ENCODE measurements at places on chromosomes 4 and X.

GRCh38 chr4:25271866-25272265 is 38.0 kb downstream of the PI4K2B start:
- H3K36me3 ChIP-seq: no peaks in the 10 kb centered on the region
- no peak for DNase-seq
- no peaks in the 10 kb centered on the region for H3K27me3 ChIP-seq
- H3K27ac ChIP-seq: no peak overlapping the region

DNA sequence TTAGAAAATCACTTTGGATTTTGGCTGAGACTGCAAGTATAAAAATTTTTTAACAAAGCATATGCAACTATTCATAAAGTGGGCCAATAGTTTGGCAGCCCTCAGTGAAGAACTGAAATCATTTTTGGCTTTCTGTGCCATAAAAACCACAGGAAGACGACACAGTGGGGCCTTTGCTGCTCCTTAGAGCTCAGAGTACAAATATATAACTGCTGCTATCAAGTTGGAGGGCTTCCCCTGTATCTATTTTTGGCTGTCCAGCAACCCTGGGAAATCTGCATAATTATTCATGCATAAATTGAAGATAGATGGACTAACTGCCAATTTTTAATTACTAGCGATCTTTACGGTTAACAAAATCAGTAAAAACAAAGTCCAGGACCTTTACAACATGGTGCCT is 51.5 kb upstream of the FTHL17 start:
- H3K27ac ChIP-seq: no peak overlapping the region
- no peaks in the 10 kb centered on the region for H3K27me3 ChIP-seq
- H3K4me1 ChIP-seq: no peaks in the 10 kb centered on the region
- no peak for DNase-seq
- H3K36me3 ChIP-seq: no peaks in the 10 kb centered on the region

DNA sequence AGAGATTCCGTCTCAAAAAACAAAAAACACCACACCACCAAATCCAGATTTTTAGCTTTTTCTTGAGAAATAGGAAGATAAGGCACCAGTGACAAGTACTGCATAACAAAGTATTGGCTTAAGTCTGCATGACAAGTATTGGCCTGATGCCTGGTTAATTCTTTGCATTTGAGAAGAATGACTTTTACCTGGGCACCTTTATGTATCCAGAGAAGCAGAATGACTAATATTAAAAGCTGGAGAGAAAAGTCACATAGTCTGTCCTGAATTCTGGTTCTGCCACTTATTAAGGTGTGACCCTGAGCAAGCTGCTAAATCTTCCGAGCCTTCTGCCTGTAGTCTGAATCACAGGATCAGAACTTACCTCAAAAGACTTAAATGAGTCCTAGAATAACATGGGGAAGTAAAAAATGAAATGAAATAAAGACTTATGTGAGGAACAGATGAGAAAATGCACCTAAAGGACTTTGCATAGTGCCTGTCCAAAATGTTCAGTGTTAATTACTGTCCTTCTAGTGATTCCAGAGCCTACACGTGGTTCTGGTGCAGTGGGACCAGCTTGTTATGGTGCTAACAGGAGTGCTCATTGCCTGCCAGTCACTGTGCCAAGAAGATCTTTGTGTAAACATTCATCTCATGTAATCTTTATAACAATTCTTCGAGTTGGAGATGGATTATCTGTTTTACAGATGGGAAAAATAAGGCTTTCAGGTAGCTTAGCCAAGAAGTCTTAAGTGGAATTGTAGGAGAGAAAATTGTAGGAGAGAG is 31.6 kb downstream of the UGDH start:
- no peak for DNase-seq
- H3K27me3 ChIP-seq: no peaks in the 10 kb centered on the region
- no peaks in the 10 kb centered on the region for H3K4me1 ChIP-seq
- H3K36me3 ChIP-seq: peaks cover 4% of the 10 kb centered on the region
- no peak overlapping the region for H3K27ac ChIP-seq

DNA sequence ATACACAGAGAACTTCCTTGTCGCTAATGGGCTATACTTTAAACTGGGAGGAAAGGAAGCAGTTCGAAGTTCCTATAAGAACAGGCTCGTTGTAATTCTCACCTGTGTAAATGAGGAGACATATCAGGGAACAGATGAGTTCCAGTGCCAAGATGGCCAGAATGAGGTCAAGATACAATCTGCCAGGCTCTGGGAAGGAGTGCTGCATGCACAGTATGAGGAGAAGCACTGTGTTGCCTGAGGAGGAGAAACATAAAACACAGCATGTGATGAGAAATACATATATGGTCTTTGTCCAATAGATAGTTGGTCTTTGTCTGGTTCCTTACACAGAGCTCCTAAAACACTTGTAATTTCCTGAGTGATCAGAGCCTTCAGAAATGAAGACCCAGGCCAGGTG is 24.3 kb downstream of the TMEM192 start:
- H3K36me3 ChIP-seq: peaks cover 13% of the 10 kb centered on the region
- no peaks in the 10 kb centered on the region for H3K4me1 ChIP-seq
- H3K4me3 ChIP-seq: no peak overlapping the region
- H3K27ac ChIP-seq: no peak overlapping the region

DNA sequence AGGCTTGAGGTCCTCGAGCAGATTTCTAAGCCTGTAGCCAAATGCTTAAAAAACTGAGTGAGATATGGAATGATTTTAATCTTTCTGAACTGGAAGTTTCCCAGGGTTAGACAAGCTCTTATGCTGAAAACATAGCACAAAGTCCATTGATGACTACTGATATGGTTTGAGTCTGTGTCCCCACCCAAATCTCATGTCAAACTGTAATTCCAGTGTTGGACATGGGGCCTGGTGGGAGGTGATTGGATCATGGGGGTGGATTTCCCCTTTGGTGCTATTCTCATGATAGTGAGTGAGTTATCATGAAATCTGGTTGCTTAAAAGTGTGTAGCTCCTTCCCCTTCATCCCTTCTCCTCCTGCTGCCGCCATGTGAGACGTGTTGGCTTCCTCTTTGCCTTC is 454.9 kb downstream of the SPRY1 start:
- H3K4me3 ChIP-seq: no peak overlapping the region
- H3K36me3 ChIP-seq: no peaks in the 10 kb centered on the region
- peaks cover under 1% of the 10 kb centered on the region for H3K4me1 ChIP-seq
- H3K27ac ChIP-seq: no peak overlapping the region

- no peak overlapping the region for H3K27ac ChIP-seq
- H3K4me1 ChIP-seq: no peaks in the 10 kb centered on the region
- peaks cover 5% of the 10 kb centered on the region for H3K27me3 ChIP-seq
- no peak overlapping the region for H3K4me3 ChIP-seq
- H3K36me3 ChIP-seq: no peaks in the 10 kb centered on the region
- DNase-seq: no peak
These were observed 15.5 kb upstream of the DCTD start for GRCh38 chr4:182932651-182933050.

DNA sequence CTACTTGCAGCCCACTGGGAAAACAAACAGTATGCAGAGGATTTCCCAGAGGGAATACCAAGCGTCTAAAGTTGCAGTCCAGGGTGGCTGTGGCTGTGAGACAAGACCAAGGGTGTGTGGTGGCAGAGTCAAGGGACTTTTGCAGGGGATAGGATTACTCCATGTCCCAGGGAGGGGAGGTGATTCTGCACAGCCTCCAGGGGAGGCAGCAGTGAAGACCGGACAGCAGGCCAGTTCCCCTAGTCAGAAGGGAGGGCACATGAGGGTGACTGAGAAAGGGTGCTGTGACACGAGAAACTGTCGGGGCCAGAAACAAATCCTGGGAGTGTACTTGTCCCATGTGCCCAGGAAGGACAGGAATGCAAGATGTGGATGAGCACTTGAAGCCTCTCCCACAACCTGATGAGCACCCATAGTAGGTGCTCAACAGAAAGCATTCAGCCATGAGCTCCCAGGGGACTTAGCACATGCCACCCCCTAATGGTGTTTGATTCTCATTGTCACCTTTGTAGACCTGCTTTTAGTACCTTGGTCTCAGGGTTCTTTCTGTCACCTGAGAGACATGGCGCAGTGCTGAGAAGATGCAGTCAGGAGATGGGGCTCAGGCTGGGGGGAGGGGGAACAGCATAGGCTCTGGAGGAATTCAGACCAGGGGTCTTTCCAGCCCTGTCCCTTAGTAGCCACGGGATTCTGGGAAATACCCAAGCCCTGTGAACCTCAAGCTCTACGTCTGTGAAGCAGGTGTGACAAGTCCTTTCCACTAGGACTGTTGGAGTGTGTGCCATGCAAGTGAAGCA is 18.1 kb upstream of the HSFX3 start:
- no peak for DNase-seq
- no peak overlapping the region for H3K4me3 ChIP-seq
- no peaks in the 10 kb centered on the region for H3K27me3 ChIP-seq
- H3K36me3 ChIP-seq: no peaks in the 10 kb centered on the region

- H3K27me3 ChIP-seq: no peaks in the 10 kb centered on the region
- H3K4me1 ChIP-seq: peaks cover 4% of the 10 kb centered on the region
- no peak for DNase-seq
- H3K4me3 ChIP-seq: no peak overlapping the region
- no peaks in the 10 kb centered on the region for H3K36me3 ChIP-seq
These were observed 291.1 kb downstream of the ARHGAP10 start for GRCh38 chr4:148022975-148023374.

DNA sequence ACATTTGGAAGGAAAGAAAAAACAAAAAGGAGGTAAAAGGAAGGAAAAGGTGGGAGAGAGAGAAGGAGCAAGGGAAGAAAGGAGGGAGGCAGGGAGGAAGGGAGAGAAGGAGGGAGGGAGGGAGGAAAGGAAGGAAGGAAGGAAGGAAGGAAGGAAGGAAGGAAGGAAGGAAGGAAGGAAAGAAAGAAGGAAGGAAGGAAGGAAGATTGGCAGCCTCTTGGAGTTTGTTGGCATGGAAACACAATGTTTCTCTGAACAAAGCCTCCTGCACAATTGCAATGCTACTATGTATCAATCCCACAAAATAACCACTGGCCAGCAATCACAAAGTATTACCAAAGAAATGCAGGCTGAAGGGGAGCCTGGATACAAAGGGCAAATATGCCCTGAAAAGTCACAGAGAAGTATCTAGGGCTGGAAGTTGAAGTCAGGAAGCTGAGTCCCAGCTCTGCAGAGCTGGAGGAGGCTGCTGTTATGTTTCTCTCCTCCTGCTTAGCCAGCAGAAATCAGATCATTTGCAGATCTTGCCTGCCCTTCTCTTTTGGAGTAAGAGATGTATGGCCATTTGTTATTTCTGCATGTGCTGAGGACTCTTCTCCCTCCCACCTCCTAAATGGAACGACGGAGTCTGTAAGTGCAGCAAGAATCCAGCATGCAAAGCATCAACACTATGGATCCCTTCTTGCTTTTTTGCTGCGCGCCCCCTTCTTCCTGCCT is 195.9 kb upstream of the LDB2 start:
- H3K4me1 ChIP-seq: no peaks in the 10 kb centered on the region
- H3K27ac ChIP-seq: no peak overlapping the region
- H3K27me3 ChIP-seq: peaks cover 9% of the 10 kb centered on the region

DNA sequence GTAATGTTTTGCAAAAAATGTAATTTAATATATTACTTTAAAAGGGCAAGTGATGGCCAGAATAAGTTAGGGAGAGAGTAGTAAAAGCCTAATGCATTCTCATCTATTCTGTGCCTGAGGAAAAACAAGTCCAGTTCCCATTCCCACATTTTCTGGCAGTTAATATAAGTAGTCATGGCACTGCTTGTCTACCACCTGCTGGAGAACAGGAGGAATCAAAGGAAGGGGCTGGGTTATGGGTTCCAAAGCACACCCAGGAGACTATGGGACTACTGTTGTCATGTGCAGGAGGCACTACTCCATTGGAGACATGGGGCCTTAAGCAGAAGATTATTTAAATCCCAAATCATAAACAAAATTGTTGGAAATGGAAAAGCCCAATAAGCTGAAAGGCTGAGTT is 2618.6 kb downstream of the ARAP2 start:
- no peak for DNase-seq
- no peaks in the 10 kb centered on the region for H3K4me1 ChIP-seq
- H3K36me3 ChIP-seq: no peaks in the 10 kb centered on the region
- no peak overlapping the region for H3K4me3 ChIP-seq
- no peaks in the 10 kb centered on the region for H3K27me3 ChIP-seq
- H3K27ac ChIP-seq: no peak overlapping the region

GRCh38 chrX:47311932-47312774 is 58.2 kb upstream of the ZNF157 start:
- peak; percentile 31 for DNase-seq
- peaks cover 2% of the 10 kb centered on the region for H3K27me3 ChIP-seq
- no peaks in the 10 kb centered on the region for H3K4me1 ChIP-seq
- no peak overlapping the region for H3K27ac ChIP-seq
- H3K4me3 ChIP-seq: no peak overlapping the region

All from endothelial cell of umbilical vein (primary cell).